NCI-H2029 (cell line): ENCODE measurements at places on chromosomes 3 and 15.

- DNase-seq = no peak
Observed at GRCh38 chr3:31022716-31023115, 128.3 kb upstream of the GADL1 start.

GRCh38 chr3:149658744-149659497 is 1.1 kb upstream of the WWTR1 start:
- no peak for DNase-seq

DNA sequence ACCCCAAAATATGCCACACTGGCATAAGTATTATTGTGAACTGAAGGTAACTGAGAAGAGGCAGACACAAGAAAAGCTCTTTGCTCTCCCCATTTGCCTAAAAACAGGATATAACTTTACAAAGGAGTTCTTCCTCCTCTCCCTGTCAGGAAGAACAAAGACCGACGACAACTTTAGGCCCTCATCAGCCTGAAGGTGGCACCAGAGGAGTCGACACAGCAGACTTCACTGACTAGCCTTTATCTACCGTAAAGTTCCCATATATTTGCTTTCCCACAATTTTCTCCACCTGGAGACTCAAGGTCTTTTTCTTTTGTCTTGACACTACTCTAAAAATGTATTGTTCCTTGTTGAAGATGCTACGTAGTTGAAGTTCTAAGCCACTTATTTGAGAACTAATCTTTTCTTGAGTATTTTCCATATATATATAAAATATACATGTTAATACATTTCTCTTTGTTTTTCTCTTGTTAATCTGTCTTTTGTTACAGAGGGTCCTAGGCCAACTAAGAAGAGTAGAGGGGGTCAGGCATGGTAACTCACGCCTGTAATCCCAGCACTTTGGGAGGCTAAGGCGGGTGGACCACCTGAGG is 16.2 kb upstream of the XIRP1 start:
- DNase-seq = no peak

- no peak for DNase-seq
Observed at GRCh38 chr3:45330510-45331295, 57.7 kb upstream of the LARS2 start.

DNA sequence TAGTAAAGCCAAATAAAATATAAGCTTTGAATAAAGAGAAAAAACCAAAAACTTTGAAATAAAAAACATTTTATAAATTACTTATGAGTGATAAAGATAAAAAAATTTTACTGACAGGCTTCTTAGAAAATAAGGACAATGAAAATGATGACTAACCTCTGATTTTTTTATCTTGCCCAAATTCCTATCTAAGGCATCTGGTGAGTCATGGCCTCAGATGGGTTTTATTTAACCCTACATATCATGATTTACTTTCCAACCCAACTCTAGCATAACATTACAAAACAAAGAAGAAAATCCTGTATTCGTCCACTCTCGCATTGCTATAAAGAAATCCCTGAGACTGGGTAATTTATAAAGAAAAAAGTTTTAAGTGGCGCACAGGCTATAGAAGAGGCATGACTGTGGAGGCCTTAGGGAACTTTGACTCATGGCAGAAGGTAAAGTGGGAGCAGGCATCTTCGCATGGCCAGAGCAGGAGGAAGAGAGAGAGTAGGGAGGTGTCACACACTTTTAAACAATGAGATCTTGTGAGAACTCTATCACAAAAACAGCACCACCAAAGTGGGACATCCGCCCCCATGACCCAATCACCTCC is 152.1 kb downstream of the NEK10 start:
- DNase-seq = no peak

- DNase-seq = no peak
Observed at GRCh38 chr15:82548700-82549099, 8.4 kb upstream of the RPS17 start.

DNA sequence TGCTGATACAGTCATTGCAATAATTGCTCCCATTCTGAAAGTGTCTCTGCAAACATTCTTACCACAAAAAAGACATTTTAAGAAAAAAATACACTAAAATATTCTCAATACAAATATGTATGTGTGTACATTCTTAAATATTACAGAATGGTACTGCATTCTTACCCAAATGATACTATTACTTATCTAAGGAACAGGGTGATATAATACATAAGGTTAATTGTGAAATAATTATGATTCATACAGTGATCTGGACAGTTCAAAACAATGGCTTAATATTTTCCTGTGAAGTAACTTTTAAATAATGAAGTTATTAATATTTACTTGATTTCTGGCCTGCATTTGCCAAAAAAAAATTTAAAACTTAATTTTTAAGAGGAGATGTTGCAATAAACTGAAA is 694.6 kb downstream of the TUSC7 start:
- DNase-seq = no peak

- no peak for DNase-seq
Observed at GRCh38 chr3:101195951-101196713, 124.2 kb downstream of the IMPG2 start.

DNA sequence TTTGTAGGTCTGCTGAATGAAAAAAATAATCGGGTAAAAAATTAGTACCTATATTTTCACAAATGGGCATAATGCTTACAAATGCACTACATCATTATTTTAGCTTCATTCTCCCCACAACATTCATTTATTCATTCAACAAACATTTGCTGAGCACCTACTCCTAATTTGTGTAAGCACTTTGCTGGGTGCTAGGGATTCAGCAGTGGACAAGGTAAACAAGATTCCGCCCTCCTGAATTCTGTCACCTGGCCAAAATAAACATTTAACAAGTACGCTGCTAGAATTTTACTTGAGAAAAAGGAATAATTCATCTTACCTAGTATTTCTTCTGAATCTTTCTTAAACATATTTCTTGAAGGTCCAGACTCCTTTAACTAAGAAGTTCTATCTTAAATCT is 72.1 kb downstream of the TIGIT start:
- peak; percentile 57 for DNase-seq

- peak; percentile 36 for DNase-seq
Observed at GRCh38 chr3:16239086-16239770, 25.5 kb downstream of the DPH3 start.

DNA sequence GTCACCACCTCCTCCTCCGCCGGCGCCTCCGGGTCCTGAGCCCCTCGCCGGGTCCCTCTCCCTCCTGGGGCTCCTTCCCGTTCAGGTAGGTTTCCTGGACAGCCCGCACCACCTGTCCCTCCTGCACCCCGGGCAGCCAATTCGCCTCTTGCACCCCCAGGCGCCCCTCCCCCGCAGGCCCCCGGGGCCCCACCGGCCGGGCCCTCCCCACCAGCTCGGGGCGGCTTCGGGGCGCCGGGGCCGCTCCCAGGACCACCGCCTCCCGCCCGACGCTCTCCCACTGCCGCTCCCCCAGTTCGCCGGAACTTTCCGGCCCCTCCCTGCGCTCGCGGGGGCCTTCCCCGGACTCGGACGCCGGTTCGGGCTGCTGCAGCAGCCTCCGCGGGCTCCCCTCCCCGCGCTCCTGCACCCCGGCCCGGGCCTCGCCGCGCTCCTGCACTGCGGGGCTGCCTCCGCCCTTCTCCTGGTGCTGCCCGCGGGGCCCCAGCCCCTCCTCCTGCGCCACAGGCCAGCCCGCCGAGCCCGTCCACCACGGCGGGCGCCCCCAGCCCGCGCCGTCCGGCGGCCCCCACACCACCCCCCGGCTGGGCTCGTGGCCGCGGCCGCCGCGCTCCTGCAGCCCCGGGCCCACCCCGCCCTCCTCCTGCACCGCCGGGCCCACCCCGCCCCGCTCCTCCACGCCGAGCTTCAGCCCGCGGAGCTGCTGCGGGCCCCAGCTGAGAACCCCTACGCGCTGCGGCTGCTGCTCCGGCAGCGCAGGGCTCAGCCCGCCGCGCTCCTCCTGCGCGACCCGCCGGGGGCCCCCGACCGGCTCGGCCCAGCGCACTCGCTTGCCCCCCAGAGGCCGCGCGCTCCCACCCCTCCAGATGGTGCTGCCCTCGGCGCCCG is 587 bp upstream of the TNK2 start:
- DNase-seq = no peak

GRCh38 chr3:178505832-178506231 is 30.4 kb upstream of the KCNMB2 start:
- DNase-seq = no peak

- DNase-seq = no peak
Observed at GRCh38 chr3:21062831-21063294, 688.1 kb downstream of the ZNF385D start.

DNA sequence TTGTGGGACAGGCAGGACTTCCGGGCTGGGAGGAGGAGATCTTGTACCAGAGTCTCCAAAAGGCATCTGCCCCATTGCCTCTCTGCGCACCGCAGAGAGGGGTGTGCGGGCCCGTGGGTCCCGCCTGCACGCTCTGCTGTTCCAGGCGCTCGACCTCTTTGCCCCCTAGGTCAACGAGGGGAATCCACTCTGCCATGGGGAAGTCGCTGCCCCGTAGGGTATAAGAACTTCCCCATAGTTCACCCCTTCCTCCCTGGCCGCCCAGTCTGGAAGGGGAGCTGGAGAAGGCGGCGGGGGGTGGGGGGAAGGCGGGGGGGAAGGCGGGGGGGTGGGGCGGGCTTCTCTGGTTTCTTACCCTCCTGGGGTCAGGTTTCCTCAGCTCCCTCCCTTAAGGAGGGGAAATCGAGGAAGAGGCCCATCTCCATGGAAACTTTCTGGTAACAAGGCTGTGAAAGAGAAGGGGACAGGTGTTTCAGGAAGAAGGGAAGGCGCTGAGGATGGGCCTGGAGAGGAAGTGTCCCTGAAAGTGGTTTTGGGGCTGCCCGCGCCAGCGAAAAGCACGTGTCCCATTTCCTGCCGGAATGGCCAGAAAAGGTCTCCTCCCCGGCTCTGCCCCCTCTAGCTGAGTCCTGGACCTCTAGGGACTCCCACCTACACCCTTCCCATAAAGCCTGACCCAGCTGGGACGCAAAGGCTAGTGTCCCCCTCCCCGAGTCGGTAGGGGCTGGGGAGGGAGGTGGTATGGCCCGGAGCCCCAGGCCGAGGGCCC is 27.5 kb downstream of the NR1I2 start:
- no peak for DNase-seq

GRCh38 chr3:62110443-62111225 is 262.7 kb downstream of the FEZF2 start:
- DNase-seq = no peak

DNA sequence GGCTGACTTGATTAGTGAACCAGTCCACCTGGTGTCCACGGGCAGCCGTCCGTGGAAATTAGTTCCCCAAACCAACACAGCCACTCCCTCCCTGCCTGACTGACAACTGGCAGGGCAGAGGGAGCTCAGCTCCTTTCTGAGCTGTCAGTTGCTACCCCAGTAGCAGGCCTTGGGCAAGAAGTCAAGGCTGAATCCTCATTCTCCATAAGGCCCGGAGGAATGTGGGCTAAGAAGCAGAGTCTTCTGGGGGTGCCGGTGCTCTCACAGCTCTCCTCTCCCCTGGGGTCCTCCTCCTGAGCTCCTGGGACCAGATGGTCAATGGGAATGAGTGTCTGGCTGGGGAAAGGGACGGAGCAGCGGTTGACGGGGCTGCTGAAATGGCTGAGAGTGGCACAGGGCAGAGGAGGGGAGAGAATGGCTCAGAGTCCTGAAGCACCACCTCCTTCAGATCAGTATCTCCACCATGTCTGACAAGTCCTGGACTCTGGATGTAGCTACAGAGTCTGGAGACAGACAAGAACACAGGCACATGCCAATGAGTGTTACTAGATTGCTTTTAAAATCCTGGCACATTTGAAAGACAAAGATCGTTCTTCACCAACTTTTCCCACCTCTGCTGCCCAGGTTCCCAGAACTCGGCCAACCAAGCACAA is 16.9 kb downstream of the AMOTL2 start:
- DNase-seq = no peak

GRCh38 chr15:67199881-67200763 is 54.3 kb downstream of the AAGAB start:
- no peak for DNase-seq

DNA sequence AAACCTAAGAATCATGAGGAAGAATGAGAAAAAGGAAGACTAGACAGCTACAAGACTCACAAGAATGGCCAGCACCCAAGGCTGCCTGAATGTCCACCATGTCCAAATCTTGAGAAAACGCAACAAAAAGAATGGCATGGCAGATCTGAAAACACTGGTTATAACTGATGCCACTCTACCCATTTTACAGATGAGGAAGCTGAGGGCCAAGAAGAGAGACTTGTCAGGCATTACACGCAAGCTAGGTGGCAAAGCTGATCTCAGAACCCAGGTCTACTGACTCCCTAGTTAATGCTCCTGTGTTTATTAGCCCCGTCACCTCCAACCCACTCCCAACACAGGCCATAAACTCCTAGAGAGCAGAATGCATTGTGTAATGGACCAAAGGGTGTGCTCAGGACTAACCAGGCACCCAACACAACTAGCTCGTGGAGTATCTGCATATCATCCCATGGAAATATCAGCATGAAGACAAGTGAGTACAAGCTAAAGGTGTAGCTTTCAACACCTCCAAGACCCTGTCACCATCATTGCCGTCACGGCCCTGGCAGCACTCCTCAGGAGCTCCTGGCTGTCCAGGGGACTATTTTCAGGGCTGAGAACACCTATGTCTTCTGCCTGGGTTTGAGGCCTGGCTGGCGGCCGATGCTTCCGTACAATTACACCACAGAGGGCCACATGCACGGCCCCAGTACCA is 111.7 kb downstream of the XXYLT1 start:
- no peak for DNase-seq

DNA sequence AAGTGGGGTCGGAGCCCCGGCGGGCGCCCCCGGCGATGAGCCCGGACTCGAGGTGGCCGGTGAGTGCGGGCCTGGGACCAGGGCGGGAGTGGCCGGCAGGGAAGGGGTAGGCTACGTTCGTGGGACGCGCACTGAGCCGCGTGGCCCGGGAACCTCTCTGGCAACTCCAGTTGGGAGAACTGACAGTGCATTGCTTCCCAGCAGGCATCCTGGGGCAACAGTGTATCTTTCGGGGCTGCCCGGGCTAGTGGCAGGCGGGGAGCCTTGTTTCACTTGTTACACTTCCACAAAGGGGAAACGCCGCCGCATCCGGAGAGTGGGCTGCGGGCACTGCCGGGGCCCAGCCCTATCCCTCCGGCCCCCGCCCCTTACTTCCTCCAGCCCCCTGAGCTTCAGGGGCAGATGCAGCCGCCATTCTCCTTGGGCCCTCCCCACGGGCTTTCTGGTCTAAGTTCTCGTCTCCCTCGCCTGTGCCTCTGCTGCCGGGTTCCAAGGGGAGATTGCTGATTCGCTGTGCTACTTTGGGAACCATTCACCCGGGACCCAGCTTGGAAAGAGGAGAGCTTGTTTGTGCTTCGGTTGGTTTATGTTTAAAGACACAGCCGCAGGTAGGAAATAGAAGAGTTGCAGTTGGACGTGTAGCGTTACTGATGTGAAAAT is 675 bp downstream of the BRPF1 start:
- no peak for DNase-seq

DNA sequence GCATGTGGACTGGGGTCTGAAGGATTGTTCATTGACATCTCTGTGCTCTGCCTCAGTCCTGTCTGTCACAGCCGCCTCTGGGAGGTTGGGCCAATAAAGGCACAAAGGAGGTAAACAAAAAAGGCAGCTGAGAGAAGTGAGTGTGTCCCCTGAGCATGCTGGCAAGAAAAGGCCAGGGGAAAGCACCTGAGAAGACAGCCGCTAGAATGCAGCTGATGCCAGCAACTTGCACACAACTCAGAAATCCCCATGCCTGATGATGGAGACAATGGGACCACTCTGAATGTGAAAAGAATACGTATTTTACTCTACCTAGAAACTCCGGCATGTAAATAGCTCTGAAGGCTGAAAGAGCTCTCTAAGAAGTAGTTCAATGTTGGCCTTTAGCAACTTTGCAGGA is 118.7 kb downstream of the KCNH8 start:
- no peak for DNase-seq
